GM23248 (cell line): ENCODE measurements at places on chromosomes 4 and X. TPM values are rescaled to one million over a fixed set of nuclear protein-coding genes. Genes with fewer than 3 reads are reported as not detected.

DNA sequence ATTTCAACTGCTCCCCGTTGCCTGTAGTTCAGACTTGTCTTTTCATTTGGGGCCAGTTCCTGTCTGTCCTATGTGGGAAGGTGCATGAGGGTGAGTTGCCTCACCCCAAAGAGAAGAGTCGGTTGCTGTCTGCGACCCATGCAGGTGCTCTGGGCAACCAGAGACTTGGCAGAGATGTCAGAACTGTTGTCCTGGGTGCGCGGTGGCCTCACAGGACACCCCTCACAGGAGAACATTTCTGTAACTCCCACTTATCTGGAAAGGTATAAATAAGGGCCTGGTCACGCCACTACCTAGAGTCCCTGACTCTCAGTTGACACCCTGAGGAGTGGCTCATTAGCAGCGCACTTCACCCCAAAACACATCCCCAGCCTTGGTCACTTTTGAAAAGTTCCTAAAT lies 9.7 kb upstream of the NAT8L start:
- peaks cover 24% of the 10 kb centered on the region for H3K27me3 ChIP-seq
- no peaks in the 10 kb centered on the region for H3K4me1 ChIP-seq
- DNase-seq: no peak
- H3K36me3 ChIP-seq: no peaks in the 10 kb centered on the region
- H3K4me3 ChIP-seq: no peak overlapping the region

Gene CCSER1
- total RNA-seq: not detected in 2 replicates

Gene GAB1
- total RNA-seq: 6.3 and 7.1 TPM in 2 replicates

- H3K4me3 ChIP-seq: no peak overlapping the region
- H3K27me3 ChIP-seq: no peaks in the 10 kb centered on the region; the same call in 1 of the 2 replicates
- no peaks in the 10 kb centered on the region for H3K4me1 ChIP-seq
- H3K36me3 ChIP-seq: no peaks in the 10 kb centered on the region
- H3K27ac ChIP-seq: no peak overlapping the region
These were observed 353.3 kb upstream of the EMCN start for GRCh38 chr4:100870940-100871772.

Gene RBMXL3
- not detected in 2 replicates for total RNA-seq

- no peaks in the 10 kb centered on the region for H3K36me3 ChIP-seq
- H3K27me3 ChIP-seq: no peaks in the 10 kb centered on the region
These were observed 1047.9 kb downstream of the RPA4 start for GRCh38 chrX:97931586-97931985.

DNA sequence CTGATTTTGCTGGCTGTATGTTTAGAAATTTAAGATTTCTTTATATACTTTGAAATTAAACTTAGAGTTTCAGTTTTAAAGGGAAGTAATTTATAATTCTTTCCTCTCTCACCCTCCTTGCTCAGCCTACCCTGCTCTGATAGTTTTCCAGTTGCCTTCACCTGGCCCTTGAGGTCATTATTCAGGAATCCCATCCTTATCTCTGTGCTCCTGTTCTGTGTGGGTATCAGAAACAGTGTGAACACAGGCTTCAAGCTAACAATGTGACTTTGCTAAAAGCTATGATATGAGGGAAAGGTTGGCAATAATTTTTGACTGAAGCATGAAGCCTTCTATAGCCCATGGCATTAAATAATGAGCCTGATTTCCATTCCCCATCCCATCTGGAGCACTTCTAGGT lies 128.1 kb downstream of the MID1 start:
- DNase-seq: no peak
- no peaks in the 10 kb centered on the region for H3K27me3 ChIP-seq
- peaks cover 12% of the 10 kb centered on the region for H3K4me1 ChIP-seq
- no peak overlapping the region for H3K27ac ChIP-seq
- no peak overlapping the region for H3K4me3 ChIP-seq

- no peak overlapping the region for H3K27ac ChIP-seq
- DNase-seq: peak; percentile 34
These were observed 2.5 kb downstream of the CACNA1F start for GRCh38 chrX:49230500-49231232.

Gene PLK4
- 6.7 and 8.5 TPM in 2 replicates for total RNA-seq

- no peak overlapping the region for H3K27ac ChIP-seq
- no peak overlapping the region for H3K4me3 ChIP-seq
- no peaks in the 10 kb centered on the region for H3K36me3 ChIP-seq
- DNase-seq: no peak
- H3K4me1 ChIP-seq: no peaks in the 10 kb centered on the region
These were observed 11.6 kb upstream of the CTBP1 start for GRCh38 chr4:1260418-1261106.

Gene LAS1L
- total RNA-seq: 15.9 and 21.3 TPM in 2 replicates

- no peak overlapping the region for H3K4me3 ChIP-seq
These were observed 69.9 kb downstream of the USP38 start for GRCh38 chr4:143254491-143255226.

Gene SPATA18
- 14.3 and 22.9 TPM in 2 replicates for total RNA-seq

DNA sequence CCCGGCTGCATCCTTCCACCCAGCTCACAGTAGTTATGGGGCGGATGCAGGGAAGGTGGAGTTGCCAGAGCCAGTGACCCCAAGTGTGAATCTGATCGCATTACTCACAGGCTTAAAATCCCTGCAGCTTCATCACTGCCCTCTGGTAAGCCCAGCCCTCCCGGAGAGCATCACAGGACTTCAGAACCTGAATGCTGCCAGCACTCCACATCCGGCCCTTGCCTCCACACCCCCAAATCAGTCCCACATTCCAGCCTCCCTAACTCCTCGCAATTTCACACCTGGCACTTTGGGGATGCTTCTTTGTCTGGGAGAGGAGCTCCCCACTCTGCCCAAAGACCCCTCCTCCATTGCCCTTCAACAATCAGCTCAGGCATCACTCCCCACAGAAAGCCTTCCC lies 15.6 kb downstream of the RASL11B start:
- peak; percentile 38 for DNase-seq
- H3K4me3 ChIP-seq: no peak overlapping the region
- no peaks in the 10 kb centered on the region for H3K4me1 ChIP-seq
- no peaks in the 10 kb centered on the region for H3K36me3 ChIP-seq
- H3K27ac ChIP-seq: no peak overlapping the region
- no peaks in the 10 kb centered on the region for H3K27me3 ChIP-seq

DNA sequence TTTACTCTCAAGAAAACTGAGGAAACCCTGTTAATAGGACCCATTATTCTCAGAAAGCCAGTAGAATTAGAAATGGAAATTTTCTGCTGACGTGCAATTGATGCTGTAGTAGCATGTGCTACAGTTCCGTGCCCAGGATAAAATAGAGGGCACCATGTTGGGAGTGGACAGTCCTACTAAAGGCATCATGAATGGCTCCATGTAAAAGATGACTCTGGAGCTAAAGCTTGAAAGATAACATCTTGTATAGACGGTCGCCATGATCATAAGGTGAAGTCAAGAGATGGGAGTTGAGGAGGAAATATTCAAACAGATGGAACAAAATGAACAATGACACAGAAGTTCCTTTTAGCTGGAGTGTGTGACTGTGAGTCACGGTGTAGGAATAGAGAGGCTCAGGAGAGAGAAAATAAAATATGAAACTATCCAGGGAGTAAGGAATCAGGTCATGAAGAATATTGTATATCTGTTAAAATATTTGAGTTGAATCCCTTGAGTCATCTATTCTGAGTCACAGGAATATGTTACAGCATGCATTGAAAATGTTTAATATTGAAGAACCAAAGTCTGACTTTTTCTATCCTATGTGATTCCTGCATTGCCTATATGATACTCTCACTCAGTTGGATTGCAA lies 31.8 kb downstream of the ANXA10 start:
- peak overlapping the region; percentile 64 for H3K27ac ChIP-seq
- H3K36me3 ChIP-seq: no peaks in the 10 kb centered on the region
- H3K4me3 ChIP-seq: no peak overlapping the region
- H3K4me1 ChIP-seq: peaks cover 31% of the 10 kb centered on the region

DNA sequence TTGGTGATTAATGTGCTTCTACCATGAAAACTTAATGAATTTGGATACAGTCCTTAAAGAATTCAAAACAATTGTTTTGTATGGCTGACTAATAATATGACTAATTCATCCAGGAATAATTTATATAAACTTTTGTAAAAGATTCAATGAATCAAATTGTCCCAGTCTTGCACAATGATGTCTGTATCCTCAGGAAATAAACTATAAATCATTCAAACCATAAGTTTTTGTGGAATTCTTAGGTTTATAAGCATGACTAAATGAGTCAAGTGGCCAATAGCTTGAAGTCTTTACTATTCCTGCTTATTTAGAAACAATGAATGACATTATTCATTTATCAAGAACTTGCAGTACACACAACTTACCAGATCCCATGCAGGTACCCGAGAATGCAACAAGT lies 935.0 kb upstream of the INTU start:
- H3K27ac ChIP-seq: peak overlapping the region; percentile 7; the same call in 1 of the 2 replicates
- peak; percentile 69 for DNase-seq
- no peaks in the 10 kb centered on the region for H3K27me3 ChIP-seq
- H3K36me3 ChIP-seq: no peaks in the 10 kb centered on the region
- no peak overlapping the region for H3K4me3 ChIP-seq

Gene QRFPR
- not detected in 2 replicates for total RNA-seq

DNA sequence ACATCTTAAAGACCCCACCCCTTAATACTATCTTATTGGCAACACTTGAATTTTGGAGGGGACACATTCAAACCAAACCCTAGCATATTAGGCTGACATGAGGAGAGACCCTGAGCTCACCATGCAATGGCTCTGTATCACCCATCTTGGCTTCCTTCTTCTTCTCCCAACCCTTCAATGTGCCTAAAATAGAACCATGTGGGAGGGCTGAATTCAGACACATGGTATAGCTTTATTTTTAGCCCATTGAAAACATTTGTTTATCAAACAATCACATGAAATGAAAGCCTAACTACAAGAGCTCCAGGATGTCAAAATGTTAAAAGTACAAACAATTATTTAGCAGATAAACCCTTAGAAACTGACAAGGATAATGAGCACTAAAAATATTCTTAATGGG lies 81.6 kb downstream of the RASL11B start:
- no peak overlapping the region for H3K27ac ChIP-seq
- H3K4me3 ChIP-seq: no peak overlapping the region
- H3K27me3 ChIP-seq: no peaks in the 10 kb centered on the region
- no peaks in the 10 kb centered on the region for H3K4me1 ChIP-seq
- H3K36me3 ChIP-seq: no peaks in the 10 kb centered on the region

DNA sequence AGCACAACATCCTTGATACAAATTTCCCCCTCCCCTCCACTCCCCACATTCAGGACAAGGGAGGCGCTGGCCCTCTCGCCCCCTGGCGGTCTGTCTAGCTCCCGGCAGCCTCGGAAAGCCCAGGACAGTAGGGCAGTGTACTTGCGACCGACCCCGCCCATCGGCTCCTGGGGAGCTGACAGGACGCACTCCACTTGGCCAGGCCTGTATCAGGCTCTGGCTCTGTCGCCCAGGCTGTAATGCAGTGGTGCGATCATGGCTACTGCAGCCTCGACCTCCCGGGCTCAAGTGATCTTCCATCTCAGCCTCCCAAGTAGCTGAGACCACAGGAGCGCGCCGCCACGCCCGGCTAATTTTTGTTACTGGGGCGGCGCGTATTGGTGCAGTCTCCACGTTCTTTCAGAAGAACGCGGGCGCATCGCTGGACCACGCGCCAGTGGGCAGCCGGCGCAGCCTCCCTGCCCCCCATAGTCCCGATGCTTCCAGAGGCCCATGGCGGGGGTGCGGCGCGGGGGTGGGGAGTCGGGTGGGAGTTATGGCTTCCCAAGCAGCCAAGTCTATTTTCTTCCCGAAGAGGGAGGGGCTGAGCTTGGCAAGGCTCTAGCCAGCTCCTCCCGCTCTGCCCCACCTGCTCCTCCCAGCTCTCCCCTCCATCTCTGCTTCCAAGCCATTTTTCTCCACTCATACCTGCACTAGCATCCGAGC lies 7.8 kb upstream of the AKAP14 start:
- H3K4me1 ChIP-seq: no peaks in the 10 kb centered on the region
- no peaks in the 10 kb centered on the region for H3K27me3 ChIP-seq
- H3K27ac ChIP-seq: no peak overlapping the region

- no peaks in the 10 kb centered on the region for H3K27me3 ChIP-seq
- H3K4me3 ChIP-seq: no peak overlapping the region
- no peak overlapping the region for H3K27ac ChIP-seq
- H3K4me1 ChIP-seq: peaks cover 12% of the 10 kb centered on the region
- no peak for DNase-seq
These were observed 66.4 kb upstream of the GUCY1A1 start for GRCh38 chr4:155600244-155600643.
